Fibroblast of gingiva (primary cell): ENCODE measurements at places on chromosomes 11 and 22.
A peak's percentile ranks its signal among the peaks of the same experiment; 100 is the strongest.

DNA sequence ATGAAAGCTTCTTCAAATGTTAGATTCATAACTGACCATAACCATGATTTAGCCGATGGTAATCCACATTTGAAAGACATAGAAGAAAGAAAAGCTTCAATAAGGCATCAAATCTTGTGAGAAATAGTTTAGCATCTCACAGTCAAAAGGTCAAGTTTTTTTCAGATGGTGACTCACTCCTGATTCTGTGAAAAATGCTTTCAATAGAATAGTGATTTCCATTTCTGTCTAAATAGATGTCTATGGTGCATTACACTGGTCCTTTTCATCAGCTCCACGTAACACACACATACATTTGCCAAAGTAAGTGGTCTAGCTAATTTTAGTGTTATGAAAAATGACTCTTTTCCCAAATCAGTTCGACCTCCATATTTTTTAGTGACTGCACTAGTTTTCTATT lies 139.2 kb downstream of the LRRC4C start:
- DNase-seq, result no peak

DNA sequence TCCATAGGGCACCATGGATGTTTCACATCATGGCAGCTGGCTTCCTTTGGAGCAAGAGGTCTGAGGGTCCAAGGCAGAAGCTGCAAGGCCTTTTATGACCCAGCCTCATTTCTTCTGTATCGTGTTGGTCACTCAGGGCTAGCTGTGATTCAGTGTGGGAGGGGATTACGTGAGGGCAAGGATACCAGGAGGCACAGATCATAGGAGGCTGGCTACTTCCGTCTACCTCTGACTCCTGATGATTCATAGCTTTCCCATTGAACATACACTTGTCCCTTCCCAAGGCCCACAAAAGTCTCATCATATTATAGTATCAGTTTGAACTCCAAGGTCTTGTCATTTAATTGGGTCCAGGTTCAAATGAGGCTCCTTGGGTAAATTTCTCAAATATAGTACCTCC lies 135.3 kb upstream of the ZBED5 start:
- no peak for DNase-seq

DNA sequence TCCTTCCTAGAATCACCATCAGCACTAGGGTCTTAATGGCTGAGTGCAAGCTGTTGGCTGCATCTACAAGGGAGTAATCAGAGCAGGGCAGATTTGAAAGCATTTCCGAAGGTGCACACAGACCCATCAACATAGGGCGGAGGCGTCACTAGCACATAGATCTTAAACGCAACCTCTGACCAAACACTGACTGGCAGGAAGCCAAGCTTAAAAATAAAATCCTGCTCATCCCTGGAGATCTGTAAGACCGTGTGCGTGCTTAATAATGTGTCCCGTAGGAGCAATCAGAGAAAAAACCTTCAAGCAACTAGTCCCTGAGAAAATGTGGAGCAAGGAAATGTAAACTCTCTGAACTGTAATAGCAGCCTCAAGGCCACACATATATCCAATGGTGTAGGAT lies 470.5 kb downstream of the ETS1 start:
- peak; percentile 5 for DNase-seq

GRCh38 chr11:73968356-73968966 lies 14.2 kb downstream of the UCP2 start:
- no peak for DNase-seq

GRCh38 chr22:34080433-34080832 lies 160.2 kb upstream of the LARGE1 start:
- DNase-seq, result no peak

- no peak for DNase-seq
Observed at GRCh38 chr22:36884349-36885158, 23.7 kb downstream of the NCF4 start.

DNA sequence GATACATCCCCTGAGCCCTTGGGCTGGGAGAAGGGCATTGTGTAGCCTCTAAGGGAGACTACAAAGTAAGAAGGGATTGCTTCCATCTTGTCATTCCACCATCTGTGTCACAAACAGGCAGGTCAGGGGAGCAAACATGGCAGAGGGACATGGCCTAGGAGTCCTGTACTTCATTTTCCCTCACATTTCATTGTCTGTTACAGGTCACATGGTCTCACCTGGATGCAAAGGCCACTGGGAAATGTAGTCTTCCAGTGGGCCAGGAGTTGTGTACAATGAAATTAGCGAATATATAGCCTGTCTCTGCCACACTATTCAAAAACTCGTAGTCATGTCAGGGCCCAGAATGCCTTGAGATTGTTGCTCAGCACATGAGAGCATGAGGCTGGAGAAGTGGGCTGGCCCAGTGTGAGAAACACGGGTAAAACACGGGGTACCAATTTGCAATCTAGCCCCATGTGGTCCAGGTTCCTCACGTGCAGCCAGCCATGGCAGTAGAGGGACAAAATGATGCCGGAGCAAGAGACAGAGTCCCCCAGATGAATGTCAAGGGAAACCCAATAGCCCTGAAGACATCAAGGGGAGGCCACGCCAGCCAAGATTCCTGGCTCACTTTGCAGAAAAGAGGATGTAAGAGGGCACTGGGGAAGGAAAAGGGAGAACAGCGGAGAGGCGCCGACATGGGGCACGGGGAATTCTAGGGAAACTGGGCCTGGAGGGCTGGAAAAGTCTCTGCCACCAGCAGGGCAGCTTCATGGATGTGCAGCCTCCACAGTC lies 47.7 kb upstream of the EMID1 start:
- no peak for DNase-seq

DNA sequence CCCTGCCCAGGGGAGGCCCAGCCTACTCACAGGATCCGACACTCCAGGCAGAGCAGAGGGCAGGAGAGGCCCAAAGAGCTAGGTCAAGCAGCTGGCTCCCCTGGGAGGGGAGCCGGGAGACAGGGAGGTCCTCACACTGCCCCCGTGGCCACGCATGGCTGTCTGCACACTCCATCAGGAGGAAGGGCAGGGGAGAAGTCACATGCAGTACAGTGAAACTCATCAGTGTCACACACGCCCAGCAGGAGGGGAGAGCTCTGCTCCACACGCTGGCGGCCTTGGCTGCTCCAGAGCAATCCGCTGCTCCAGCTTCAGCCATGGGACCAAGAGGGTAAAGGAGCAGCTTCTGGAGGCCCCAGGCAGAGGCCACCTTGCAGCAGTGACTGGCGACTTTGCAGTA lies 14.3 kb downstream of the TCIRG1 start:
- DNase-seq, result no peak

- DNase-seq, result no peak
Observed at GRCh38 chr11:27421819-27422494, 50.6 kb downstream of the LGR4 start.

DNA sequence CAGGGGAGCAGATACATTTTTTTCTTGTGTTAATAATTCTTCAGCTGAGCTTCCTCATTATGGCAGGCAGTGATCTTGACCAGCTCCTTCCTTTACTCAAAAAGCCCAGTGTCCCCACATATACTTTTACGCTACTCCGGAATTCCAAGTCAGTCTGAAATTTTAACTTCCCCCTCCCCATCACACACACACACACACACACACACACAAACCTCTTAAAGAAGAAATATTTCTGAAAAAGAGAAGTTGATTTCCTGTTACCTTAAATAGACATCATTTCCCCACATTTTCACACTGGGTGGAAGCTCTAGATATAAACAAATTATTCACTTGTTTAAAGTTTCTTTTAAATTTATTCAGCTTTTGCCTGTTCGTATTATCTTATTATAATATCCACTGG lies 113.9 kb downstream of the DBX1 start:
- DNase-seq, result no peak

DNA sequence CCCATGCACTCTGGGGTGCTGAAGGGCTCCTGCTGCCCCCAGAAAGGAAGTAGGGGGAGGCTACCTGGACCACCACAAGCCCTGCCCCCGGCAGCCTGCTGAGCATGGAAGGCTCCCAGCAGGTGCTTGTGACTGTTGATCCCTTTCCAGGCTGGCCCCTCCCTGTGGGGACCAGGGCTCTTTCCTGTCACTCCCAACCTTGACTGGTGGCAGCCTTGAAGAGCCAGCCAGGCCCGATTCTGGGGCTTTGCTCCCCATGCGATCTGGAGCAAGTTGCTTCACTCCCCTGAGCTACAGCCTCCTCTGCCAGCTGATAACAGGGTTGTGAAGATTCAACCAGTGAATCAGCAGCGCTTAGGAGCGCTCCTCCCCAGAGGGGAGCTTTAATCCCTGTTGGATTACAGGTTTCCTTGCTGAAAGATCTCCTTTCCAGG lies 4.6 kb upstream of the CST6 start:
- DNase-seq, result no peak

DNA sequence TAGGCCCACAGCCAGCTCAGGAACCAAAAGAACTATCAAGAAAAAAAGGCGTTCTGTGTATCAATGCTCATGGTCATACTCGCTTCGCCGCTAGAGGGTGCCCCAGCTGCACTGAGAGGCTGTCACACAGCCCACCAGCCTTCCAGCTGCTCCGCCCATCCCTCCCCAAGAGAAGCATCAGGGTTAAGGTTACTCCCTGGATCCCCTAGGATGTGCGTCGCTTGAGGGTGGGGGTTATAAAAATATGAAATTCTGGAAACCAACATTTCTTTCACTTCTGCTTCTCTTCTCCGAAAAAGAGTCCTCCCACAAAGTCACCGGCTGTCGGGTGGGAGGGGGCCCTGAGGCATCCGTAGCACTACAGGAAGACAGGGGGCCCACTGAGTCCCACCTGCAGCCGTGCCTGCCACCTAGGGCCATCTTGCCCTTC lies 1.7 kb downstream of the CBX6 start:
- DNase-seq, result peak; percentile 72
